ENCODE measurements at places on chromosomes 13 and 19.

GRCh38 chr13:79671420-79671819 lies 190.5 kb downstream of the NDFIP2 start:
- DNase-seq, result no peak

DNA sequence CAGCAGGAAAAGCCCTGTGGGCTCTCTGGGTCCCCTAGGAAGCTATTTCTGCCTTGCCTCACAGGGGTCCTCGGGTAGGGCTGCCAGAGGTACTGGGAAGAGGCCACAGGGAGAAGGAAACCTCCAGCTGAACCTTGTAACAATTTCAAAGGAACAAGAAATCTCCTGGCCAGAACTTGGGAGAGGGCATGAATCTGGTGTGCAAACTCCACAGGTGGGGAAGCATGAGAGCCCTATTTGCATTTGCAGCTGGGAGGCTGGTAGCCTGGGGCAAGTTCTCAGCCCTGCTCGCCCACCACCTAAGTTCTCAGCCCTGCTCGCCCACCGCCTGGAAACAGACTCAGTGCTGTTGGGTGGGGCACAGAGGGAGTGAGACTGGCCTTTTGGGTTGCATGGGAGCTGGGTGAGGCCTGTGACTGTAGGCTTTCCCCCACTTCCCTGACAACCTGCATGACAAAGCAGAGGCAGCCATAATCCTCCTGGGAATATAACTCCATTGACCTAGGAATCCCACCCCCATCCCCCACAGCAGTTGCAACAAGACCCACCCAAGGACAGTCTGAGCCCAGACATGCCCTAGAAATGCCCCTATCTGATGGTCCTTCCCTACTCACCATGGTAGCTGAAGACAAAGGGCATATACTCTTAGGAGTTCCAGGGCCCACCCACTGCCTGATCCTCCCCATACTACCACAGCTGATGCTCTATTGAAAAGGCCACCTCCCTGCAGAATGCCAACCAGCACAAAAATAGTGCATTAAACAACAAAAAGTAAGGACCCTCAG lies 11.7 kb downstream of the UGGT2 start:
- no peak for DNase-seq

GRCh38 chr19:11053817-11054195 lies 35.5 kb upstream of the LDLR start:
- DNase-seq, result no peak

DNA sequence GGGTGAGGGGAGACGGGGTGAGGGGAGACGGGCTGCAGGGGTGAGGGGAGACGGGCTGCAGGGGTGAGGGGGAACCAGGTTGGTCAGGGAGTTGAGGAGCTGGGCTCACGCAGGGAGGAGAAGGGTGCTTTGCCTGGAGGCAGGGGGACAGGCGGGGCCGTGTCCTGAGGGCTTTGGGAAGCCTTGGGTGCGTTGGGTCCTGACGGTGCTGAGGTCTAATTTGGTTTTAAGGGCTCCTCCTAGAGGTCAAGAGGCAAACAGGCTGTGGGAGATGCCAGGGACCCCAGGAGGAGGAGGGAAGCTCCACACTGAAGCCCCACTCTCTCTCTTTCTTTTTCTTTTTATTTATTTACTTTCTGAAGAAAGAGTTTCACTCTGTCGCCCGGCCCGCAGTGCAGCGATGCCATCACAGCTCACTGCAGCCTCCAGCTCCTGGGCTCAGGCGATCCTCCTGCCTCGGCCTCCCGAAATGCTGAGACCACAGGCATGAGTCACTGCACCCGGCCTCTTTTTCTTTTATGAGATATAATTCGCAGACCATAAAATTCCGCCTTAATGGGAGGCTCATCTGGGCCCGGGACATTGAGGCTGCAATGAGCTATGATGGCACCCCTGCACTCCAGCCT lies 9.3 kb upstream of the MISP start:
- DNase-seq, result no peak

DNA sequence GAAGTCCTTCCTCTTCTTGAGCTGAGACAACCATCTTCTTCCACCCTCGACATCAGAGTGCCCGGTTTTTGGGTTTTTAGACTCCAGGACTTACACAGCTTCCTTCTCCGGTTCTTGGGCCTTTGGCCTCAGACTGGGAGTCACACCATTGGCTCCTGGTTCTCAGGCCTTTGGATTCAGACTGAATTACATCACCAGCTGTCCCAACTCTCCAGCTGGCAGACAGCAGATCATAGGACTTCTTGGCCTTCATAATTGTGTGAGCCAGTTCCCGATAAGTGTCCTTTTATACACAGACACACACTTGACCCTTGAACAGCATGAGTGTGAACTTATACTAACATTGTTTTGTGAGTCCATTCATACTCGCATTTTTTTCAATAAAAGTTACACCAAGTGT lies 166.0 kb upstream of the UBL3 start:
- no peak for DNase-seq

GRCh38 chr19:50580240-50580639 lies 12.0 kb upstream of the LRRC4B start:
- no peak for DNase-seq

Data from NCI-H446 (cell line).